Germinal center (tissue), 1 donor: ENCODE measurements at places on chromosomes 3 and 15.

DNA sequence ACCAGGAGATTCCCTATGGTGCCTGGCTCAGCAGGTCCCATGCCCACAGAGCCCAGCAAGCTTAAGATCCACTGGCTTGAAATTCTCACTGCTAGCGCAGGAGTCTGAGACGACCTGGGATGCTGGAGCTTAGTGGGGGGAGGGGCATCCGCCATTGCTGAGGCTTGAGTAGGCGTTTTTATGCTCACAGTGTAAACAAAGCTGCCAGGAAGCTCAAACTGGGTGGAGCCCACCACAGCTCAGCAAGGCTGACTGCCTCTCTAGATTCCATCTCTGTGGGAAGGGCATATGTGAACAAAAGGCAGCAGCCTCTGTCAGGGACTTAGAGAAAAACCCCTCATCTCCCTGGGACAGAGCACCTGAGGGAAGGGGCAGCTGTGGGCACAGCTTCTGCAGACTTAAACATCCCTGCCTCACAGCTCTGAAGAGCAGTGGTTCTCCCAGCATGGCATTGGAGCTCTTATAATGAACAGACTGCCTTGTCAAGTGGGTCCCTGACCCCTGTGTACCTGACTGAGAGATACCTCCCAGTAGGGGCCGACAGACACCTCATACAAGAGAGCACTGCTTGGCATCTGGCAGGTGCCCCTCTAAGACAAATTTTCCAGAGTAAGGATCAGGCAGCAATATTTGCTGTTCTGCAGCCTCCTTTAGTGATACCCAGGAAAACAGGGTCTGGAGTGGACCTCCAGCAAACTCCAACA lies 231.5 kb upstream of the SETMAR start:
- no peak for DNase-seq

GRCh38 chr3:168040607-168041208 lies 55.0 kb downstream of the GOLIM4 start:
- DNase-seq, result peak; percentile 9

- no peak for DNase-seq
Measured at GRCh38 chr3:153144779-153145178, 17.2 kb upstream of the RAP2B start.

- DNase-seq, result no peak
Measured at GRCh38 chr15:52803467-52804306, 13.6 kb upstream of the ONECUT1 start.

DNA sequence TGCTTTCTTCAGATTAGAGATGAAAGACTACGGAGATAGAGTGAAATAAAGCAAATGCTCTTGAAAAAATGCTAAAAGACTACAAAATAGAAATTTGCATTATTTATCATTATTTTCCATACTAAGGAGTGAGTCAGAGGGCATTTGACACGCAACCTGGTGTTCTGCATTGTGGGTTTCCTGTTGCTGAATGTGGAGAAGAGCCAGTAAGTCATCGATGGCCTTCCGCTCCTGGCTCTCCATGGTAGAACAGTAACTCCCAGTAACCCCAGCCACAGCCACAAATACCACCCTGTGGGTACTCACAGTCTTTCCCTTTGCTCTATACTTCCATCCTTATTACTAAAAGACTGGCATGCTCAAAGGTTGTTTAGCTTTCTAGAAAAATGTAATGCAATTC lies 61.5 kb downstream of the CGGBP1 start:
- no peak for DNase-seq

DNA sequence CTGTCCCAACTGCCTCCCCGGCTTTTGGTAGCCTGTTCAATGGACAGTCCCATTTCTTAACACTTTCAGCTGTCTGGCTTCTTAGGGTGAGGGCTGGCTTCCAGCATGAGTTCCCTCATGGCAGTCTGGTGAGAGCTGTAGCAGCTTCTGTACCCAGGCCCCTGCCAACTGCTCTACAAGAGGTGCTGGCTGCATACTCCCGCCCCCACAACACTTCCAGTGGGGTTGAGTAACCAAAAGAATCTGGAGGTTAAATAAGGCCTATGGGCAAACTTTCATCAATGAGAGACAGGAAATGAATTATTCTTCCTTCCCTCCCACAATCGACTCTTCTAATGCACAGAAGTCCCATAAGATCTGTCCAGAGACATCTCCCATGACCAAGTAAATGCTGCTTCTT lies 145.0 kb downstream of the NEK10 start:
- no peak for DNase-seq

- DNase-seq, result no peak
Measured at GRCh38 chr15:96720251-96720650, 389.8 kb downstream of the NR2F2 start.

DNA sequence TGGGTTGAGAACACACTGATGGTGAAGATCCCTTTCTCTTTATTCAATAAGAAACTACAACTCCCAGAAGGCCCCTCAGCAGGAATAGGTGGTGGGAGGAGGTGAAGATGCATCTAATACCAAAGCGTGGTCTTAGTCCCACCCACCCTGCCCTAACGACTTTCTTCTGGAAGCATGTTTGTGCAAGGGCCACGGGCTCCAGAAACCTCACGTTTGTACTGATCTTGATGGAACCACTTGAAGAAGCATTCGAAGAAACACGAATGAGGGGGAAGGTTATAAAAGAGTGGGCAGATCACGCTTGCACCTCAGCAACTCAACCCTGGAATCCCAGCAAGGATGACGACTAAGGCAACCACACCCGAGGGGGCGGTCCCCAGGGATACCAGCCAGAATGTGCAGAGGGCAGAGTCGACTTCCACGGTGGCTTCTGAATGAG lies 10.6 kb upstream of the SLC25A36 start:
- DNase-seq, result no peak

- DNase-seq, result no peak
Measured at GRCh38 chr15:29692527-29692926, 129.7 kb downstream of the TJP1 start.

DNA sequence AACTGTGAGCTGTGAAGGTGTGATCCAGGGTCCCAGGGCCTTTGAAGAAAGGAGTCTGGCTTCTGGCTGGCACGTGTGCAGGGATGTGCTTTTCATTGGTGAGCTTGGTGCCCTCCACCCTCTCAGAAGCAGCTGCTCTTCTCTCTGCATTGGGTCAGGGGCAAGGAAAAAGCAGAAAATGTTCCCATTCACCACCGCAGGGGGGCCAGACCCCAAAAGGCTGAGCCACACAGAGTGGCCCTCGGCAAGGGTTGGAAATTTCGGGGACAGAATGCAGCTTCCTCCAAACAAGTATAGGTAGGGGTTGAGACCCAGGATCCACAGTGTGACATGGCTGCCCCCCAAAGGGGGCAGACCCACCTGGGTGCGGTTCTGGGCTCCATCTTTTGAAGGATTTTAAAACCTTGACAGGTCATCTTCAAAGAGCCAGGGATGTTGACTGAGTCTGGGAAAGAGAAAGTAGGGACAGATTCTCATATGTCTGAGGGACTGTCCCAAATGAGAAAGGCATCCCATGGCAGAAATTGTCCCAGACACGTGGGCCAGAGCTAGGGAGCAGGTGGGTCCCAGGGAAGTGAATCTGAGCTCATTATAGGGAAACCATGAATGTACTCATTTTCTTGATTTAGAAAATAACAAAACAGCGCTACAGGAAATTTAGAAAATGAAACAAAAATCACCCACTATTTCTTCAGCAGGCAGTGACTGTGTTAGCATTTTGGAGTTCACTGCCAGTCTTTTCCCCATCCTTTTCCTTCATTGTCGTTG lies 2.7 kb downstream of the CSK start:
- DNase-seq, result no peak

DNA sequence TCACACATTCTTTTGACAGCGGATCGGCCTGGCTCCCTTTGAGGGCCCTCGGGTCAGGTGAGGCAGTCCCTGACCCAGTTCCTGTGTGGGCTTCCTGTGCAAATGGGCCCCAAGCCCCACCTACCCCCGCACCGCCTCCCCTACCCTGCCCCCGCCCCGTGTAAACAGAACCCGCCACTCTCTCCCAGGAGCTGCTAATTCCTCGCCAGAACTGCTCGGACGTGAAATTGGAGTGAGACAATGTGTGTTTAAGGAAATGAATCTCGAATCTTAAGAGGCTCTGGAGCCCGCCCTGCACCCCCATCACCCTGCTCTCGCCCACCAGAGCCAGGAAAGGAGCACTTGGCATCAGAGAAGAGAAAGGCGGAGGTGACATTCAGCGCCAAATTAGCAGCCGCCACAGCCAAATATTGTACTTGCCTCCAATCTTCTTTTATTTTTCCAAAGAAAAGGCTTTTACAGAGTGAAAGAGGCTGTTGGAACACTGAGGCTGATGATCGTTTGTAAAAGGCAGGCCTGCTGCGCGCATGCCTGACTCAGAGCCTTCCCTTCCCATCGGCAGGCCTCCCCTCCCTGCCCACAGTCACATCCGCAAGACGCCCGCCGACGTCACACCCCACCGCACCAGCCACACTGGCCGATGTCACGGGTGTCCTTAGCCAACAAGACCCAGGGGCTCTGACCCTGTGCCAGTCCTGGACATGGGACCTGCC lies 53.1 kb downstream of the CACNA2D2 start:
- no peak for DNase-seq

DNA sequence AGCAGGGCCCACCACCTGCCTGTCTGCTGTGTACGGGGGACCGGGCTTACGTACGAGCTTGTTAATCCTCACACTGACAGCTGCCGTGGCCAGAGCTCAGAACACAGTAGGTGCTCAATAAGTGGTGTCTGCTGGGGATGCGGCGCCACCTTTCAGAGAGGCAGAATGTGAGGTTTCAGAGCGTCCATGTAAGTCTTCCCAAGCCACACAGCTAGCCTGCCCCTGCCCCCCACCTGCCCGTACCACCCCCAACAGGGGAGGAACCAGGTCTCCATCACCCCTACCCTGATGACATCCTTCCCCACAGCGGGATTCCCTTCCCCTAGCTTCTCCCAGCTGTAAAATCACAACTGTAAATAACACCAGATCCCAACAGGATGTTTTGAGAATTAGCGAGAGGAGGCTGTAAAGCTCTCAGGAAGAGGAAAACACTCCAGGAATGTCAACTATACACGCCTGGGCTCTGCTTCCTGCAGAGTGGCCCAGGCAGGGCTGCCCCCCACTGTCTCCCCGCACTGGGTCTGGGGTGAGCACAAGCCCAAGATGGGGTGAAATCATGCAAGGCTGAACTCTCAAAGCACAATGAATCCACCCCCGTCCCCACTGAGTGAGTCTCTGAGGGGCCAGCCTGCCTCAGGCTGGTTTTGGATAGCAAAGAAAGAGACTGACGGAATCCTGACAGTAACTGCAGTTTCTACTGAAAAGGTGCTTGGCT lies 250.1 kb upstream of the LYSMD4 start:
- no peak for DNase-seq

DNA sequence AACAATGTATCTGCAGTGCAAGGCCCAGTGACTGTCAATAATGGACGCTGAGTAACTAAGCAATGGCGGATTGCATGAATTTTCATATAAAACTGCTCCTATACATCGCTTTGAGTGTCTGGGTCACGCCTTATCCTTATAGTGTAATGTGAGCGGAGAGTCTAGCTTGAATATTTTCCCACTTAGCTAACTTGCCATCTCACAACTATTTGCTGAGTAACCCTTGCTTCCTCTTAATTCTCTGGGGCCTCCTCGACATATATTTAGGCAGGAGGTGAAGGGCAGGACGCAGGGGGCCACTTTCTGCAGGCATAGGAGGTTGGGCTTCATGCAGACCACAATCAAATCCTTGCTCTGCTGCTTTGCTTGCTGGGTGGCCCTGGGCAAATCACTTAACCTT lies 24.0 kb downstream of the ST8SIA2 start:
- DNase-seq, result no peak

DNA sequence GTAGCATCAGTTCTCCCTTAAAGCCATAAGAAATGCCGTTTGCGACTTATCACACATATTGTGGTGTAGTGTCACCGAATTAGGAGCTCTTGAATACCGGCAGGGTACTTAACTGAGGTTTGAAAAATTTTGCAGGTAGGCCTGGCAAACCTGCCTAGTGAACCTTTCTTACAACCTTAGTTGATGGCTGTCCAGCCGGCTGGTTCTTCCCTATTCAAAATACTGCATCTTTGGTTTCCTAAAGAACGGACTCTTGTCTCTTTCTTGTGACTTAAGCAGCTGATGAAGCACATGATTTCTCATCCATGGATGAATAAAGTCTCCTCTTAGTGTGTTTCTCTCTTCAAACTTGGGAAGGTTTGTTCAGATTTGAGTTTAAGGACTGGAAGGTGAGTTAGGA lies 1.5 kb downstream of the RAB7A start:
- DNase-seq, result no peak

DNA sequence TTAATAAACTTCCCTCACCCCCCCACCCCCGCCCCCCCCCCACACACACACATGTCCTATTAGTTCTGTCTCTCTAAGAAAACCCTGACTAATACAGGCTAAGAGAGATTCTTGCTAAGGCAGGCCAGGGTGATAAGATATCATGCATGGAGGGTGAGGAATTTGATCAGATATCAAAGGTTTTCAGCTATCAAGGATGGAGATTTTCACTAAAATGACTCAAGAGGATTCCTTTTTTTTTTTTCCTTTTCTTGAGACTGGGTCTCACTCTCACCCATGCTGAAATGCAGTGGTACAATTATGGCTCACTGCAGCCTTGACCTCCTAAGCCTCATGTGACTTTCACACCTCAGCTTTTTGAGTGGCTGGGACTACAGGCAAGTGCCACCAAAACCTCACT lies 14.9 kb upstream of the SENP7 start:
- no peak for DNase-seq

DNA sequence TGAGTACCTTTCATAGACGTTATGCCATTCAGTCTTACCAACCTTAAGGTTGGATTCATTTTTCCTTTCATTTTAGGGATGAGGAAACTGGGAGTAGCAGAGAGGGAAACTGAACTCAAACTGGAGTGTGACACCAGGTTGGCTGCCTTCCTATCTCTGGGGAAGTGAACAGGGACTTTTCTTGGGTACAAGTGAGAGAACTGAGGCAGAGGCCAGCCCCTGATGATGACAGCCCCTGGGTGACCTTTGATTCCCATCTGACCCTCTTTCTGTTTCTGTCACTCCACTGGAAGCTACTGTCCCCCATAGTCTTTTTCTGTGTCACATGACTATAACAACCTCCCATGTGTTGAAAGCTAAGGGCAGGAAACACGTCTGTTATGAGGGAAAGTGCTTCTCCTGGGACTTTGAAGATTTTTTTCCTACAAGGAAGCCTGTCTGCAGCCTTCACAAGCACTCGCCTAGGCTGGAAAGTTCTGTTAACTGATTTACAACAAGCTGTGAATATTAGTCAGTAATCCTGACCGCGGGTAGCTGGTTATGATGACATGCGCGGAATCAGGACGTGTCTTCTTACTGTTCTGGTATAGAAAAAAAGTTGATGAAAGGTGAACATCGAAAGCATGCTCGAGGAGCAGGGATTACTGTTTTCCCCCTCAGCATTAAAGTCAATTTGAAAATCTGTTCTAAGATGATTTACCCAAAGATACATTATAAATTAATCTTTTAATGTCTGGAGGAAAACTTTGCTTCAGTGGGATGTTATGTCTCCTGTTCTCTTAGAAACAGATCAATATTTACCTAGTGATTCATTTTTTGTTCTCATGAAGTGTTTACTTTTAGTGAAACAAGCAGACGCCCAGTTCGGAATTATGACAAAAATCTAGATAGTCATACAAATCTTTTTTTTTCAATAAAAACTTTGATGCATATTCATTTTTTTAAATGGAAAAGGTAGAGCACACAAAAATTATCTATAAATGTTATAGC lies 31.5 kb downstream of the ABHD2 start:
- no peak for DNase-seq

GRCh38 chr15:82105451-82106215 lies 59.8 kb upstream of the MEX3B start:
- no peak for DNase-seq

GRCh38 chr3:117606866-117607265 lies 897.3 kb downstream of the TUSC7 start:
- no peak for DNase-seq
